ENCODE measurements at places on chromosomes 2 and 18. TPM values are rescaled to one million over a fixed set of nuclear protein-coding genes. Genes with fewer than 3 reads are reported as not detected.

- peak; percentile 73 for DNase-seq
Observed at GRCh38 chr2:217166241-217166850, 306.5 kb upstream of the TNP1 start.

- no peak for DNase-seq
Observed at GRCh38 chr2:157840568-157841156, 35.5 kb downstream of the ACVR1 start.

DNA sequence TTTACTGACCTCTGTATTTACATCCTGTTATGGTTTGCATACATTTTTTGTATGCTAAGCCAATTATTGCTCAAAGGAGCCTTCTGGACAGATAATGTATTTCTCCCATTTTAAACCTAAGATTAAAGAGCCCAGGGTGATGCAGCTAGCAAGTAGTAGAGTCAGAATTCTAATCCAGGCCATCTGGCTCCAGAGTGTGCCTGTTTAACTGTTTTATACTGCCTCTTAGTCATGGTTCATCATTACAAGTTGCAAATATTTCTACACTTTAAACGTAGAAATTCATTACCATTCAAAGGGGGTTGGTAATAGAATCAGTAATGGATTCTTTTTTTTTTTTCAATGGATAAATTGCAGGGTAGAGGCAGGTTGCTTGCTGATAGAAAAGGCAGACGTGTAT, 52.4 kb downstream of the EPC2 start:
- no peak for DNase-seq

DNA sequence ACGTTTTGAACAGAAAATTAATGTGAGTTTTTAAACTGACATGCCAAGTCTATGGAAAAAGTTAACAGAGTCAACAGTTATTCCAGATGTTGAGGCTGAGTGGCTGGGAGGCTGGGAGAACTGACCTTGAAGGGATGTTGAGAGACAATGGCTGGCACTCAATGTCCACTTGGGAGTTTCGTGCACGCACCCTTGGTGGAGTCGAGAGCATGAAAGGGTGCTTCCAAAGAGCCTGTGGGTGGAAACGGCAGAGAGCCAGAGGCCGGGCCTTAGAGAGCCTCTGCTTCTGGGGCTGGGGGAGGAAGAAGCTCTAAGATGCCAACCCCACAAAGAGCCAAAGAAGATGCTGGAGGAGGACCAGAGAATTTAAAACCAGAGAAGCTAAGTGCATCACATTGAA, 63.4 kb upstream of the L3MBTL4 start:
- no peak for DNase-seq

DNA sequence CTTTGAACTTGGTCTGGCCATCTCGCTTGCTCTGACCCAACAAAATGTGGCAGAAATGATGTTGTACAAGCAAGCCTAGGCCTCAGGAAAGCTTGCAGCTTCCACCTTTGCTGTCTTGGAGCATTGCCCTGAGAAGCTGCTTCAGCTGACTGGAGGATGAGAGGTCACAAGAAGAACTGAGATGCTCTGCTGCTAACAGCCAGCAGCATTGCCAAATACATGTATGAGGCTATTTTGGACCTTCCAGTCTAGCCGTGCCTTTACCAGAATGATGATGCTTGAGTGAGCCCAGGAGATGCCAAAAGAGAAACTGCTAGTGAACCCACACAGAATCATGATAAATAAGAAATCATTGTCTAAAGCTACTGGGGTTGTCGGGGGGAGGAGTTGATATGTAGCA, 13.2 kb upstream of the ITGAV start:
- DNase-seq = no peak

DNA sequence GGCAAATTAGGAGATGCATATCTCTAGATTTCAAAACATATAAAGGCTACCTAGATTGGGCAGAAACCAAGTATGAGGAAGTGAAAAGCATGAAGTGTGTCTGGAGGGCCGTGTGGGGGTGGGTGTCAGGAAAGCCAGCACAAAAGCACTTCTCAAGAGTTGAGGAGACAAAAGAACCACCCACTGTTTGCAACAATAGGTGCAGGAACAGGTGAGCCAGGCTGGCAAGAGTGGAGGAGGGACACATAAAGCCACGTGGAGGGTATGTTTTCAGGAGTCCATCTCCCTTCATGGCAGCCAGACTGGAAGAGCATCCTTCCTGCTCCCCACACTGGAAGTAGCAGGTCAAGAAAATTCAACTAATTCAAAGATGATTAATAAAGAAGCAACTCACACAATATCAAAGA, 96.4 kb downstream of the CERS6 start:
- DNase-seq = no peak

AMER3 gene
- not detected for total RNA-seq

DNA sequence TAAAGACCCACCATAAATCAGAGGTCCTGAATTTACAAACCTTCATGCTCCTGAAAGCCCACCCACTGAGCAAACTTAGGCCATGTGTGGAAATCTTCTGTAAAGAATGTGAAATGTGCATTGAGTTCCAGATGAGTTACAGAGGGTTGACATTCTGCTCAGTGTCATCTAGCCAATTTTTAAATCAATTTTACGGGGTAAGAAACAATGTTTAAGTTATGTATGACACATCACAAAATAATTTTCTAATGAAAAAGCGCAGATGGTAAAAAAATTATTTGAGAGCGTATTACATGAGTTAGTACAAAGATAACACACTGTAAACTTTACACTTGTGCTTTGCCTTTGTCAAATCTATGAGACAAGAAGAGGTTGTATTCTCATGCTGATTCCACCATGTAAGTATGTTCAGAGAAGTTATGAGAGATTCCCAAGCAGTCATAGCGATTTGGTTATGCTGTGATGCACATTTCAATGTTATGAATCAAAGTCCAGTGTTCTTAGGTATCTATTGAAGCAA, 446.3 kb downstream of the ADCYAP1 start:
- no peak for DNase-seq
